Pancreas (tissue), 10 donors: ENCODE measurements at places on chromosomes 16 and 17. TPM values are rescaled to one million over a fixed set of nuclear protein-coding genes. Genes with fewer than 3 reads are reported as not detected.

DNA sequence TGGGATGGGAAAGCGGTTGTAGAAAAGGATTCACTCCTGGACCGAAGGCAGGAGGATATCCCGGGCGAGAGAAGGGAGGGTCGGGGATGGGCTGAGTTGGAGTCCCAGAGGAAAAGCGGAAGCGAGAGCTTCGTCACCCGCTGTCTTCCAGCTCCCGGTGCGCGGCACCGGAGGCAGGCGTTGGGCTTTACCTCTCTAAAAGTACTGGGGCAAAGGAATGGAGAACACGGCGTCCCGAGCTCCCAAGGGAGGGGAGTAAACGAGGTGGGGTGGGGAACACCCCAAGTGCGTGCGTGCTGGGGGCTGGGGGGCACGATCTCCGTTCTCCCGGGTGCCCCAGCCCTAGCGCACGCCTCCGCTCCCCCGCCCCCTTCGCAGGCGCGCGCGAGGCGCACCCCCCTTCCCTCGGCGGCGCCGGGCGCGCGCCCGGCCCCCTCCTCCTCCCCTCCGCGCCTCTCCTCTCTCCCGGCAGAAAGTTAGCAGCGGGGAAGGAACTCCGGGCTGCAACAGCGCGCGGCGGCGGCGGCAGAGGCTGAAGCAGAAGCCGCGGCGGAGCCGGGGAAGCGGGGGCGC is at the start of gene HS3ST4:
TSS of gene HS3ST4 (plus strand) at position 441 of the 573 bp plus-strand sequence.
- no peak within 1 kb of the TSS for H3K27ac ChIP-seq
- DNase-seq, result peak; percentile 64
- H3K27me3 ChIP-seq, result no peaks in the 10 kb centered on the region
- peak within 1 kb of the TSS; percentile 19 for H3K4me3 ChIP-seq
- H3K36me3 ChIP-seq, result no peaks in the 10 kb centered on the region

DNA sequence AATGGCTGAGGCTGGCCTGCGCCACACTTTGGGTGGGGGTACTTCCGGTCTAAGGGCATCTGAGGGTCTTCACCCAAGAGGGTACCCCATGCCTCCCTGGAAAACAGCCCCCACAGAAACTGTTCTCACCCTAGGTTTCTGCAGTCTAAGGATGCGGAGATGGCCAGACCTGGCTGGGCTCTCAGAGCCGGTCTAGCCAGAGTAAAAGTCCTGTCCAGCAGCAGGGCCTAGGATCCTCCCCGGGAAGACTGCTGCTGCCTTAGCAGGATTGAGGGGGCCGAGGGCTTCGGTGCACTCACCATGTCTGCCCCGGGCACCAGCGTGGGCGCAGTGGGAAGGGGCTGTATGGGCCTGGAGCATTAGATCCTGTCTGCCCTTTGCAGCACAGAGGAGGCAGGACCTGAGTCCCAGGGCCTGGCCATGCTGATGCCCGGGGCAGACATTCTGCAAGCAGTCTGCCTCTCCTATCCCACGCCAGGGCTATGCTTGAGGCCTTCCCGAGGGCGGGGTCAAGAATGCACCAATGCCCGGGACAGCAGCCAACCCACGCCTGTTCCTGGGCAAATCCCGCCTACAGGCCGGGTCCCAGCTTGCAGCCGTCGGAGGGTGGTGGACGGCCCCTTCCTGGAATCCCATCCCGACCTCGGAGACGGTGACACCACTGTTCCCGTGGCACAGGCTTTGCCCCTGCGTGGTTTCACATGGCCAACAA is 54.7 kb downstream of the CBFA2T3 start:
- no peak overlapping the region for H3K4me3 ChIP-seq
- H3K36me3 ChIP-seq, result no peaks in the 10 kb centered on the region
- H3K4me1 ChIP-seq, result peaks cover 38% of the 10 kb centered on the region
- DNase-seq, result peak; percentile 76
- H3K27me3 ChIP-seq, result no peaks in the 10 kb centered on the region

EIF3CL gene
- 49.0 TPM for polyA plus RNA-seq

DNA sequence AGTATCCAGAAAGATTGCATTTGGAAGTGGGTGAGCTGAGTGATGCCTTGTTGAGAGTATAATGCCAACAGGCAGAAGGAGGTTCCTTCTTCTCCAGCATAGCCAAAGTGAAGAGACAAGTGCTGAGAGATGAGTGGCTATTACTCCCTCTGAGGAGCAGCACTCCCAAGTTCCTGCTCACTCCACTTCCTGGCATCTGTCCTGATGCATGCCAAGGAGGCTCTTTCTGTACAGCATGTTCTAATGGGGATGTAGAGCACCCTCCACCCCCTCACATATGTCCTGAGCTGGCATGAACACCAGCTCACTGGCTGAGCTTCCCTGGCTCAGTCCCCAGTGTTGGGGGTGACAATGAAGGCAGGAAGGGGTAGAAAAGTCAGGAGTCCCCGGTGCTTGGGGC is 44.2 kb upstream of the DNAH9 start:
- no peaks in the 10 kb centered on the region for H3K4me1 ChIP-seq
- no peaks in the 10 kb centered on the region for H3K36me3 ChIP-seq
- H3K4me3 ChIP-seq, result no peak overlapping the region
- no peak overlapping the region for H3K27ac ChIP-seq
- H3K27me3 ChIP-seq, result no peaks in the 10 kb centered on the region

NAGS gene
- polyA plus RNA-seq, result 1.8 TPM

KAT8 gene
- 71.7 TPM for polyA plus RNA-seq

KRTAP1-4 gene
- not detected for polyA plus RNA-seq
